Right renal pelvis (tissue), 4 donors: ENCODE measurements at places on chromosomes 11 and 22. TPM values are rescaled to one million over a fixed set of nuclear protein-coding genes. Genes with fewer than 3 reads are reported as not detected.

GRCh38 chr22:43670513-43670912, 141.6 kb downstream of the EFCAB6 start:
- DNase-seq, result no peak

- DNase-seq, result peak; percentile 23
Measured at GRCh38 chr22:43467216-43467940, 55.6 kb downstream of the MPPED1 start.

DNA sequence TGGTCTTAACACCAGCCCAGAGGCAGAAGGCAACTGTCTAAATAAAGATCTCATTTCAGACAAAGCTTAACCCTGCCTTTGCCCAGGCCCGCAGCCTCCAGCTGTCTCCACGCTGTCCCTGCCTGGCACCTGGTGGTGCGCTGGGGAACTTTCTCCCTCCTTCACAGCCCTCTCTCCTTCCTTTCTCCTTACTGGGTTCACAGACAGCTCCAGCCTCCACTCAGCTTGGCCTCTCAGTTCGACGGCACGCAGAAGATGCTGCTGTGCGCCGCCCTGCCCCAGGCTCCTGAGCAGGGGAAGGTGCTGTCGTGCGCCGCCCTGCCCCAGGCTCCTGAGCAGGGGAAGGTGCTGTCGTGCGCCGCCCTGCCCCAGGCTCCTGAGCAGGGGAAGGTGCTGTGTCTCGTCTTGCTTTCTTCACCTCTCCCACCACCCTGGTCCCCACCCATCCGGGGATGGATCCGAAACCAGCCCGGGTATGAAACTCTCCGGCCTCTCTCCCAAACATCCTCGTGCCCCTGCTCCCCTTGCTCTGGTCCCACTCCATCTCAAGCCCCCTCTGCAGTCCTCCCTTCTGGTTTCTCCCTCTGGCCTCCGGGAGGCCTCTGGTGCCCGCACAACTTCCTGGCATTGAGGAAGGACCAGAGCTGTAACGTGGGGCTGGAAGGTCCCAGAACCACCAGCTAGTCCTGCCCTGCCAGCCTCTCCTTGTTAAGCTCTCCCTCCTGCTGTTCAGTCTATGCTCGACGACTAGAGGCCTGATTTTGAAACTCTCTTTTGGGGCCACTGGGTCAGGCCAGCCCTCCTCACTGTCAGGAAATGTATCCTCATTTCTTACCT, 22.9 kb upstream of the JAM3 start:
- no peak for DNase-seq

DNA sequence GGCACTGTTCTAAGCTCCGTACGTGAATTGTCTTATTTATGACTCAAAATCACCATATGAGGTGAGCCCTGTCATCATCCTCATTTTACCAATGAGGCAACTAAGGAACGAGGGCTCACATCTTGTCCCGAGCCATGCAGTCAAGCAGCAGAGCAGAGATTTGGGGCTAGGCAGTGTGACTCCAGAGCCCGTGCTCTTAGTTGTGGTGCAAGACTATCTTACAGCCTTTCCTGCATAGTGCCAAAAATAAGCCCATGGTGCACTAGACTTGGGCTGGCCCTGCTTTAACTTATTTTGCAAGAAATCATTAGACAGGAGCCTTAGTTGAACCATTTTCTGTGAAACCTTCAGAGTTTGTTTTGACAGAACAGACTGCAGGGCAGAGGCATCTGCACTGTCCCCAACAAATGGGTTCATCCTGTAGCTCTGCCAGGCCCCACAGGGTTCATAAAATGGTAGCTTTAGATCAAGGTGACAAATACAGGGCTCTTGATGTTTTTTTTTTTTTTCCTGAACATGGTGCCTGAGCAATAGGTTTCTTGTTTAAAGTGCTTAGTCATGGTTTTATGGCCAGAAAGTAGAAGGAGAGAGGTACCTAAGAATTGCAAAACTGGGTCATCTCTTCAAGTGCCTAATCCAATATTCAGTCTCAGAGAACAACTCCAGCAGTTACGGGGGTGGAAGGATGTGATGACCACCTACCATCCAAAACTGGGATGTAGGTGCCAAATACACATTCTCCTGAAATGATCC, 56.6 kb downstream of the BMAL1 start:
- DNase-seq, result no peak

DNA sequence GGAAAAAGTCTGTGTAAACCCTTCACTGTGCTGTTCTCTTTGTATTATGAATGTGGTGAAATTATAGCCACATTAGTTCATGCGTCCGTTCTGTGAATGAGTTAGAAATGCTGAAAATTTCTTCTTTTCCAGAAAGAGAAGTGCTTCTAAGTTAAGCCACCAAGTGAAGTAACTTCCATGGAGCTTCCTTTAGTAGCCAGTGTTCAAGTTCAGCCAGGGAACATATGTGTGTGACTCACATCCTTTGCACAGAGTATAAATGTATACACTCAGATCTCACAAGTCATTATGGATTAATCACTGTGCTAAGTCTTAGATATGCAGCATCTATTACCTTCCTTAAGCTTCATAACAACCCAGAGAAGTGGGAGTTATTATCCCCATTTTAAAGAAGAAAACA, 3.1 kb upstream of the MMP8 start:
- no peak for DNase-seq

GRCh38 chr11:117232911-117233409, 489 bp downstream of the RNF214 start:
- DNase-seq, result no peak

DNA sequence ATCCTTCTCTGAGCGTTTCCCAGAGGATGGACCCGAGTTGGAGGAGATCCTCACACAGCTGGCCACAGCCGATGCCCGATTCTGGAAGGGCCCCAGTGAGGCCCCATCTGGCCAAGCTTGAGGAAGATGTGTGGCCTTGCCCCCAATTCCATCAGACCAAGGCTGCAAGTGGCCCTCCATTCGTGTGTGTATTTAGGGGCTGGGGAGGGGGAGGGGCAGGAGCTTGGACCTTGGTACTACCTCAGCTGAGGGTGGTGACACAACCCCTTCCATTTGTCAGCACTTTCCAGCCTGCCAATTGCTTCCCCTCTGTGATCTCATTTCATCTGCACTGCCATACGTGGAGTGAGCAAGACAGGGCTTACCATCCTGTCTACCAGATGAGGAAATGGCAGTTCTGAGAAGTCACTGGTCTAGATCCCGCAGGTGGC, 1.3 kb upstream of the BBS1 start:
- no peak for DNase-seq

DNA sequence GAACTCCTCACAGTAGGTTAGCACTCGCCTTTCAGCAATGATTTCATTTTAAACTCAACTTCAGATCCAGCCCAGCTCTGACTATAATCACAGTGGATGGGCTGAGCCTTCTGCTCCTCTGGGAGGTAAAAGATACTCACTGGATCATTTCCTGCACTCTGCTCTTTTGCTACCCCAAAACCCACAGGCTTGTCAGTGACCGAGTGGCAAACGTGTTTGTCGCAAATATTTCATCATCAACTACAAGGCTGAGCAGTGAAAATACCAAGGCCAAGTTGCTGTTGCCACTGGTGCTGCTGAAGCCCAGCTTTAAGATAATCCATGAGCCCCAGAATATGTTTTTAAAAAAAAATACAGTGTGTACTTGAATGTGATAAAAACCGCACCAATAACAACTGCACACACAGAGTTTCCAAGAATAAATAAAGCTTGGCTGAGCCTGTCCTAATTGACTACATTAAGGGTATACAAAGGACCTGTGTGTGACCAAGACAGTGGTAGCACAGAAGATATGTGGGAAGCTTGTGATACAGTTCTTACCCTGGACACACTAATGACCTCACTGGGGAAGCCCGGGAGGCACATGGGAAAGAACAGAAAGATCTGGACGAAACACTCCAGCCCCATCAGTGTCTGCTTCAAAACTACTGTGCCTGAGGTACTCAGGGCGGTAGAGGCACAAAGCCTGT, 41.3 kb downstream of the ABTB2 start:
- DNase-seq, result no peak

GRCh38 chr22:34986523-34986922, 79.4 kb upstream of the ISX start:
- DNase-seq, result no peak

- DNase-seq, result no peak
Measured at GRCh38 chr11:118979434-118979833, 7.9 kb downstream of the FOXR1 start.

GRCh38 chr22:45045208-45045607, 35.4 kb upstream of the PHF21B start:
- no peak for DNase-seq

GRCh38 chr11:9250139-9250582, 15.0 kb downstream of the DENND5A start:
- DNase-seq, result no peak

DNA sequence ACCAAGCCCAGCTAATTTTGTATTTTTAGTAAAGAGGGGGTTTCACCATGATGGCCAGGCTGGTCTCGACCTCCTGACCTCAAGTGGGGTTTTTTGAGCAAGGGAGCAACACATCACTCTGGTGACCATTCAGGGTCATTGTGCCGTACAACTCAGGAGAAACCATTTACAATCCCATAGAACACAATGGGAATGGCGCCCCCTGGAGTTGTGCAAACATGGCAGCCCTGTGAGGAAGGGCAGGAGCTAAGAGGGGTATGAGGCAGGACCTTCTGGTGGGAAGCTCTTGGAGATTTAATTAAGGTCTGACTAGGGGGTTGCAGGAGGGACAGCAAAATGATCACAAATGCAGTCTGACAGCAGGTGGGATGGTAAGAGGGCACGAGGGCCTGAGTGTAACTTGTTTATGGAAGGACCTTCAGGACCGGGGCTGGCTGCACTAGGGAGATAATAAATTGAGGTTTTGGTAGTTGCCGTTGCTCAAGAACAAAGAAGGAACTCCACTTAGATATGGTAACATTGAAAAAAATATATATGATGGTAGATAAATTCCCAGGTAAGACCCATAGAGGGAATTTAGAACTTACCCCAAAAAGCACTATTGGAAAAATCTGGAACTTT, 9.1 kb upstream of the CSF2RB start:
- DNase-seq, result no peak

DNA sequence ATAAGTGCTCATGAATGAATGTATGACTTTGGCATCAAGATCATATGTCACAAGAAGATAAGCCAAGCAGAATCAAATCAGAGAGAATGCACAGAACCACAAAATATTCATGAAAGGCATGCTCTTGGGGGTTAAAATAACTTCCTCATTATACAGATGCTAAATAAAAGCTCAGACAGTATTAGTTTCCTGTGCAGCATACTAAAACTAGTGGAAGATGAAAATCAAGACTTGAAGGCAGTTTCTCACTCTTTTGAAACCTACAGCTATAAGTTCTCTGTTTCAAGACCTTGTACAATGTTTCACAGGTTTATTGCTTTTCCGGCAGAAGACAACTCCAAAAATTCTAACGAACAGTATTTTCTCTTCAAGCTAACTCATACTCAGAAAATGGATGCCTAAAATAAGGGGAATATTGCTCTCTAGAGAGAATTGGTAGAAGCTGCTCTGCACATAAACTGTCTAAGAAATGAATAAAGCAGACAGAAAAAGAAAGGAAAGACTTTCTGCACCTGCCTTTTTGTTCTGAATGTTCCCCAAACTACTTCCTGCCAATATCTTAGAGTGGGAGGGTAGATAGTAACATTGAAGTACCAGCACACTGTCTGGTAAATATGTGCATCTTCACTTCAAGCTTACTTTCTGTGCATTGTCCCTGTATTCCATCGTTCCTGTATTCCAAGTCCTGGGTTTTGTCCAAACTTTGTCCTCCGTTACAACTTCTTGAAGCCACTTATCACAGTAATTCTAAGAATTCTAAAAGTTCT, 639.4 kb upstream of the FAT3 start:
- no peak for DNase-seq

DNA sequence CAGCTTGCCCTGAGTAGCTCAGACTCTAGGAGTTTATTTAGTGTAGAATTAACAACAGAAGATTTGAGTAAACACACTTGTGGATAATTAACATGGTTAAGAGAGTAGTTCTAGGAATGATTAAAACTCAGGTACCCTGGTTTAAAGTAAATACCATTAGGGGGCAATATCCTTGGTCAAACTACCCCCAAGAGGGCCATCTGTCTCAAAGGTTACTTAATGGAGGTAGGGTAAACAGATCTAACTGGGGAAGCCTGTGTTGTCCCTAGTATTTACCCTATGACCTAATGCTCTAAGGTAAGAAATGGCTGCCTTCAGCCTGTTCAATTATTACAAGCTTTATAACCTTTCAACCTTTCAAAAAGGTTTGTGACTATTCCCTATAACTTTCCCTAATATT, 10.6 kb upstream of the GLYATL1 start:
- no peak for DNase-seq

GRCh38 chr11:118623269-118623655, 15.8 kb downstream of the PHLDB1 start:
- no peak for DNase-seq

- DNase-seq, result peak; percentile 30
Measured at GRCh38 chr11:126544108-126545056, 188.9 kb downstream of the ST3GAL4 start.

DNA sequence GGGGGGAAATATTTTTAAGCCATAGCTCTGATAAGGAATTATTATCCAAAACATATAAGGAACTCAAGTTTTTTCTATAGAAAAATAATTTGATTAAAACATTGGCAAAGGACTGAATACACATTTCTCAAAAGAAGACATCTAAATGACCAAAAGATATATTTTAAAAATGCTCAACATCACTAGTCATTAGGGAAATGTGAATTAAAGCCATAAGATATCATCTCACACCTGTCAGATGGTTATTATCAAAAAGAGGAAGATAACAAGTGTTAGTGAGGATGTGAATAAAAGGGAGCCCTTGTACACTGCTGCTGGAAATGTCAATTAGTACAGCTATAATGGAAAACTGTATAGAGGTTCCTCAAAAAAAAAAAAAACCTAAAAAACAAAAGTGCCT, 425.0 kb downstream of the DYNC2H1 start:
- DNase-seq, result no peak

DNA sequence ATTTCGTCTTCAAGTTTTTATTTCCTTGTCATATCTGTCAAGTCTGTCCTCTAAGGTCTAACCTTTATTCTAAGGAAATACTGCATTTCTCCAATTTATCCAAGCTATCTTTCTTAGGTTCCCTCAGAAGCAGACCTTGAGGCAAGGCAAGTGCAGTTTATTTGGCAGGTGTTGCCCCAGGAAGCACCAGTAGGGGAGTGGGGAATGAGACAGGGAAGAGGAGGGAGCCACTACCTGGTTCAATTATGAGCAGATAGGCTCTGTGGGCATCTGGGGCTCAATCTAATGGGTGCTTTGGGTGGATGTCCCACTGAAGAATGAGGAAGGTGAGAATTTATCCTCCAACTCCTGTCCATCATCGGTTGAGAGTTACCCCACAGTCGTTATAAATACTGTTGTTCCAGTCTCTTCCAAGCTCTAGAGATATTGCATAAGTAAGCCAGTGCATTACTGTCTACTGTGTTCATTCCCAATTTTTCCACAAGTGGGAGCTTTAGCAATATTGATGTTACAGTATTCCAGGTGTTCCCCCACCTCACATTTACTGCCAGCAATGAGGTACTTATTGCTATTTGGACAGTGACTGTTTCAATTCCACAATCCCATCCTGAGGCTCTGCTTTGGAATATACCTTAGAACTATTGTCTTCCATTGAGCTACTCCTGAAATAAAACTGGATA, 154.9 kb upstream of the CEP126 start:
- DNase-seq, result no peak

Gene KCNJ11
- polyA plus RNA-seq, result 2.7 TPM

Gene NCAM1
- polyA plus RNA-seq, result 69.6 TPM

Gene B3GAT3
- 35.9 TPM for polyA plus RNA-seq

Gene APOA1
- 101 TPM for polyA plus RNA-seq

Gene LRRN4CL
- 0.91 TPM for polyA plus RNA-seq

Gene OR8B2
- not detected for polyA plus RNA-seq

Gene UPK3A
- 2.7 TPM for polyA plus RNA-seq

Gene DDI1
- polyA plus RNA-seq, result not detected

Gene MUC5AC
- not detected for polyA plus RNA-seq

Gene PRDM11
- polyA plus RNA-seq, result 20.3 TPM

Gene LRRC51
- 26.2 TPM for polyA plus RNA-seq

Gene BTBD18
- polyA plus RNA-seq, result 0.08 TPM

Gene CD3D
- polyA plus RNA-seq, result 0.95 TPM

Gene LUZP2
- 1.6 TPM for polyA plus RNA-seq
